Epithelial cell of proximal tubule (primary cell): ENCODE measurements at places on chromosomes 16 and 17.

- no peak for DNase-seq
Observed at GRCh38 chr17:40980117-40980516, 4.0 kb downstream of the KRT40 start.

DNA sequence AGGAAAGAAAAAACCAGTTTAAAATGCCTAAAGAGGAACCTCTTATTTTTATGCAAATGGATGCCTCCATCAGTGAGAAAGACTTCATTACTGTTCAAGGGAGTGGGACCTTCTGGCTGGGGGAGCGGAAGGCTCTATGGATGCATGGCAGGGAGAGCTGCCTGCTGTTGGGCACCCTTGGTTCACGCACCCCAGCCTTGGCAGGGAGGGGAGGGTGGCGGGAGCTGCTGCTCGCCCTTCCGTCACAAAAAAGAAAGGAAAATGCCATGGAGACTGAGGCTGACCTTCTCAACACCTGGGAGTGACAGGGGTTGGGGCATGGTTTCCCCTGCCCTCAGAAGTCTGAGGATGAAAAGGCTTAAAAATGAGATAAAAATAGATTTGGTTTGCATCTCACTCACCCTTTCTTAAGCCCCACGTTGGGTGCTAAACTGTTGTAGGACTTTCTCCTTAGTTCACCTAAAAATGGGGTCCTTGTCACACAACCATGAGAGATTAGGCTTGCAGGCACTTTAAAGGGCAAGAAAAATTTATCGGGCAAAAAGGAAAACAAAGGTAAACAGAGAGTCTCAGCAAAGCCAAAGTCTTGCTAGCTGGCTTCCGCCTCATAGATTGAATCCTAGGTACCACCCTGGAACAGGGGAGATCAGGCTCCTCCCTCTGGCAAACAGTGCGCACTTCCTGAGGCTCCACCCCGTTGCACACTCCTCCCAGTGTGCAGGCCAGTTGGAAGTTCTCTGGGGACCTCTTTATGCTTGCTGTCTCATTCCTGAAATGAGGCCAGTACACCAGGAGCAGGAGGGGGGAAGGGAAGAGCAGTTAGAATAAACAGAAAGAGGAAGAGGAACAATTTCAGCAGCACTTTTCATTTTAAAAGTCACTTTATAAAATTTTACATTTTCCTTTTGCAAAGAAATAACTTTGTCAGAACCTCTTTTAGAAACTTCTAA is 31.6 kb downstream of the PHKB start:
- DNase-seq, result no peak

GRCh38 chr17:27635275-27635823 is 4.4 kb downstream of the LGALS9 start:
- no peak for DNase-seq

DNA sequence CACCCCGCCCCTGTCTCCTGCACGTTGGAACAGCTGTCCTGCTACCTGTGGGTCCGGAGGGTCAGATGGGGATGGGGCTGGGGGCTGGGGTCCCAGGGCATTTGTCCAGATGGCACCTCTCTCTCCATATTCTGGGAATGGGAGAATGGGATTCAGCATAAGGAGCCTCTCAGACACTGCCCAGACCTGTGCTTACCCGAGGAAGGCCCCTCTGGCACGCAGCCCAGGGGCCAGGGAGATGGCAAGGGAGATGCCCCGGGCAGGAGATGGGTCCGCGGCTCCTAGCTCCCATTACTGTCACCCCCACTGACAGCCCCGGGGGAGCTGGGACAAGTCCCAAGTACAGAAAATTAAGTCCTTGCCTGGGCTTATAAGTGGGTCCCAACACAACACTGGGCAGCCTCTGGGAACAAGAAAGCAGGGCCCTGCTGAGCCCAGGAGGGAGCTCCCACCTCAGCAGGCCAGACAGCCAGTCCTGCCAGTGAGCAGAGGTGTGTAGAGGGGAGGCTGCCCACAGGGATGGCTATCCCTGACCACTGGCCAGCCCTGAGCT is 1.8 kb downstream of the VASN start:
- no peak for DNase-seq

DNA sequence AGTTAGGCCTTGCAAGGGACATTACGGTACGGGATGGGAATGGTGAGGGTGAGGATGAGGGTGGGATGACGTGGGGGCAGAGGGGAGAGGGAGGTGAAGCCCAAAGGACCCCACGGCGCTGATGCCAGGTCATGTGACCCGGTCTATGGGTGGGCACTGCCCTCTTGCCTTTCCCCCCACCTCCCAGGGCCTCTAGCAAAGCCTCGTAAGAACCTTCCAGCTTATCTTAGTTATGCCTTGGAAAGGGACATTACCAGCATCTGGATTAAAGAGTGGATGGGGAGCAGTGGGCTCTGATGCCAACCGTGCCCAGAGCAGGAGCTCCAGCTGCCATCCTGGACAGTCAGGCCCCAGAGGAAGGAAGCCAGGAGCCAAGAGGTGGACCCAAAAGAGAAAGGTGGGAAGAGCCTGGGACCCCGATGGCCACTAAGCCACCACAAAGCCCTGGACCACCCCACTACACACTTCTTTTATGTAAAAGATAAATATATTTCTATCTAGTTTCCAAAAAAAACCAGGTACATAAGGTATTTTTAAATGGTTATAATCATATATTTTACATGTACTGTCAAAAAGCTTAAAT is 40.9 kb downstream of the TK2 start:
- no peak for DNase-seq

- no peak for DNase-seq
Observed at GRCh38 chr16:27444015-27444414, 42.0 kb downstream of the IL21R start.

DNA sequence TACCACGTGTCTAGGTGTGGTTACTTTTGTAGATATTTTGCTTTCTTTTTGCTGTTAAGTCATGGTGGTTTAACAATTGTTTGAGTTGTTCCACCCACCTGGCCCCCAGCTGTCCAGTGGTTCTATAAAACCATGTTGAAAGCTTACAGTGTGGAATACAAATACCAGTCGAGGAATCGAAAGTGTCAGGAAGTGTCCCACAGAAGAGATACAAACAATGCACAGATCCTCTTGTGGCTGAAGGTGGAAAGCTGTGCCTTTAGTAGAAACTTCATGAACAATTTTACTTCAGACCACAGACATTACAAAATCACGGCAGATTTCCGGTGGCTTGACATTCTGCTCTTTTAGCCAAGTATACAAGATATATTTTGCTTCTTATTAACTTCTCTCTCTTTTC is 782.4 kb upstream of the SOX9 start:
- DNase-seq, result no peak

DNA sequence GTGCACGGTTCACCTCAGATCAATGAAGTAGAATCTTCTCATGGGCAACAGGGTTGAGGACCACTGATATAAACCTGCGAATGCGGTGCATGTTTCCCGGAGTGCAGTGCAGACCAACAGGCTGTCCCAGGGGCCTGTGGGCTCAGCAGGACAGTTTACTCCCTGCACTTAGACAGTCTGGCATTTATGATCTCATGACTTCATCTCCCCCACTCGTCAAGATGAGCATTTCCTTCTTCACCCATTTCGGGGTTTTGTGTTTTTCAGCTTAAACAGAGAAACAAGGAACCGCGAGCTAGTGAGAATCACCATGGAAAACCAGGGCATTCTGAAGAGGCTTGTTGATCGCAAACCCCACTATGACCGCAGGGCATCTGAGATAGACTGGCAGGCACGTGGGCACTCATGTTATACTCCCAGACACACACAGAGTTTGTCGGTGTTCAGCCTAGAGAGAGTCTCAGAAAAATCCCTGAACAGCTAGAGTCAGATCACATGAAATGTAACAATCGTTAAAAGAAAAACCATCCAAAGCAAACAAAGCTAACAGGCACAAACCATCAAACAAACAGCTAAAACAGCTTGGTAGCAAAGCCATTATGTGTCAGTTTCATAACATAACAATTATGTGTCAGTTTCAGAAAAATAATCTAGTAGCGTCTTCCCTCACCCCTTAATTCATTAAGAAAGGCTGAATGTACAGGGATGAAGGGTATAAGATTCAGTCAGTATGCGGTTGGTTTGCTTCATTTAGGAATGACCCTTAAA is 2.9 kb downstream of the CFAP97D1 start:
- no peak for DNase-seq

- peak; percentile 23 for DNase-seq
Observed at GRCh38 chr16:83513008-83513755, 294.6 kb upstream of the HSBP1 start.

DNA sequence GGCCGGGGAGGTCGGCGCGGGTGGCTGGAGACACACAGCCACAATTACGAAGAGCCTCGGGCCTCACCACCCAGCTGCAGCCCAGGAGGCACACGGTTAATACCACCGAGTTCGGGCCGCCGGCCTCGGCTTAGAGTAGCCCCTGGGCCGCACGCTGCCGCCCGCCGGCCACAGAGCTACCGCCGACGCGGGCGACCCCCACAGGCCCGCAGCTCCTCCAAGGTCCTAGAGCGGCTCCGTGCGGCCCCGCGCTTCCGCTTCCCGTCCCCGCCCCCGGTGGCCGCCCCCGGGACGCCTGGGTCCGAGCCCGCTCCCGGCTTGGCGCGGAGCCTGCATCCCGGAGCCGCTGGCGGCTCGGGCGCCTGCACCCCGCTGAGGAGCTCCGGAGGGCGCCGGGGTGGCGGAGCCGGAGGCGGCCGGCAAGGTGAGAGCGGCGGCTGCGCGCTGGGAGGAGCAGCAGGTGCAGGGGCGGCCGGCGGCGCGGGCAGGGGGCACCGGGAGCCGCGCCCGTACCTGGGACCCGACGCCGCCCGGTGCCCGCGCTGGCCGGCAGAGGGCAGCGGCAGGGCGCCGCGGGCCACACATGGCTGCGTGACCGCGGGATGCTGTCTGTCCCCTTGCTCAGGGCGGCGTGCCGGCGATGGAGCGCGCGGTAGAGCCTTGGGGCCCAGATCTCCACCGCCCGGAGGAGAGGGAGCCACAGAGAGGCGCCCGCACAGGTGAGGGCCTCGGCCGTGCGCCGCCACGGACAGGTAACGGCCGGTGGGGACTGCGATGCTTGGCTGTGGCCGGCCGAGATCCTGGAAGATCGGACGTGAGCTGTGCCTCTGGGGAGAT is at the start of gene ZNF48:
ZNF48 (plus strand) TSS at position 266 of the 837 bp plus-strand sequence; CDS start at position 641, 375 bp downstream.
- no peak for DNase-seq

GRCh38 chr17:43531955-43532354 is 14.2 kb downstream of the ETV4 start:
- DNase-seq, result no peak

DNA sequence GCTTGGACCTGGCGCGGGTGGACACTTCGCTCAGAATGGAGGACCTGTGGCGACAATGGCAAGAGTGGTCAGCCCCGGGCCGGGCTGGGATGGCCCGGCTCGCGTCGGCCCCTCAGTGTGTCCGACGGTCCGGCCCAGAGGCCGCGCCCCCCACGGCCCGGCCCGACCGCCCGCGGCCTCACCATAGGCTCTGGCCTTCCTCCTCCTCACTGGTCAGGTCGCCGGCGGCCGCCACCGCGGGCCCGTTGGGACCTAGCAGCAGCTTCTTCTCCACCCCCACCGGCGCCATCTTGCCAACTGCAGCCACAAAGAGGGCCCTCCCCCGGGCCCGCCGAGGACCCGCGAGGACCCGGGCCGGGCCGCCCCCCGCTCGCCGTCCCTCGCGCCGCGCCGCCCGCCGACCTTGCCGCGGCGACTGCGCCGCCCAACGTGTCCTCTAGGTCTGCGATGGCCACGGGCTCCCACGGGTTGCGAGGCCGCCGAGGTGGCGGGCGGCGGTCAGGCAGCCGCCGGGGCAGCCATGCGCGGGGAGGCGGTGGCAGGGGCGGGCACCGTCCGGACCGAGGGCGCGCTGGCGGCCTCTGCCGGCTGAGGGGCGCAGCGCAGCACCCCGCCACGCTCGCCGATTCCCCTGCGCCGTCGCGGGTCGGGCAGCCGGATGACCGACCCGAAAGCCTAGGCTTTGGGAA is at the start of gene DYNC1LI2:
DYNC1LI2 (minus strand) TSS at position 307 of the 689 bp plus-strand sequence; CDS start at position 289, 18 bp downstream.
- DNase-seq, result no peak

- no peak for DNase-seq
Observed at GRCh38 chr17:17345686-17346427, 42.7 kb downstream of the NT5M start.

GRCh38 chr17:72294487-72294893 is 173.7 kb downstream of the SOX9 start:
- DNase-seq, result no peak

DNA sequence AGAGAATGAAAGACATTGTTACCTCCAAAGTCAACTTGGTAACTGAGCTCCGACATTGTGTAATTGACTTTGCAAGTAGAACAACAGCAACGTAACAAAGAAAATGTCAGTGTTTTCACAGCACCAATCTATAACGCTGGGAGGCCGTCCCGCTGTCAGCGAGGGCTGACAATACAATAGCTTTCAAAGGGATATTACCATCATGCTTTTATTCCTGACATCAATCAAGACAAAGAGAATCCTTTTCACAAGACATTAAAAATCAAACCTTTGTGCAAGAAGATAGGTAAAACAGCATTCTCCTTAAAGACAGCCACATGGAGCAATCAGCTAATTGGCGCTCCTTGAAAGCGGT is 6.2 kb downstream of the ZNF423 start:
- no peak for DNase-seq

GRCh38 chr17:68505951-68506350 is 6.3 kb upstream of the PRKAR1A start:
- DNase-seq, result no peak

DNA sequence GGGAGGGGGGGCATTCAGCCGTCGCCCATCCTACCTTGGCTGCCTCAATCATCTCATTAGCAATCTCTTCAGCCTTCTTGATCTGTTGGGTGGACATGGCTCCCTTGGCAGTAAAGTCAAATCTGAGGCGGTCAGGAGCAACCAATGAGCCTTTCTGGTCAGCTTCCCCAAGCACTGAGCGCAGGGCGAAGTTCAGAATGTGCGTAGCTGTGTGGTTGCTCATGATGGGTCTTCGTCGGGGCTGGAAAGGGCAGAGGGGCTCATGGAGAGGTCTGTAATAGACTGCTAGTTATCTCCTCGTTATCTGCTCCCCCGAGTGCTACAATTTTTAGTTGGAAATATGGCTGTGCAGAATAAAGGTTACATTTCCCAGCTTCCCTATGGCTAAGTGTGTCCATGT is 7.2 kb upstream of the EXOSC6 start:
- no peak for DNase-seq

- DNase-seq, result no peak
Observed at GRCh38 chr17:4642286-4642685, 808 bp upstream of the ALOX15 start.

DNA sequence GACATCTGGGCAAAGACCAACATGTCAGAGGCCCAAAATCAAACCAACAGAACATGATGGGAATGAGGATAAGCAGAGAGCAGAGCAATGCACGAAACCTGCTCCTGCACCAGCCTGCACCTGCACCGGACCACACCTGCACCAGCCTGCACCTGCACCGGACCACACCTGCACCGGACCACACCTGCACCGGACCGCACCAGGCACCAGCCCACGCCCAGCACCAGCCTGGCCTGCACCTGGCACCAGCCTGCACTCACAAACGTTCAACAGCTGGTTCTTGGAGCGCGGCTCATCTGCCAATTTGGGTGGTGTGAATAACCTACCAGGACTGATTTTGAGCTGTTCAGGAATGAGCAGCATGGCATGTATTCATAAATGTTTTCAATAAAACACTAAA is 18.2 kb downstream of the CEP131 start:
- no peak for DNase-seq

GRCh38 chr16:79542237-79542774 is 58.2 kb downstream of the MAF start:
- DNase-seq, result no peak
